Hypothalamus (tissue), 51 donors: ENCODE measurements at places on chromosomes 2 and 18.

- no peak for DNase-seq
These were observed 1.2 kb downstream of the DLX1 start for GRCh38 chr2:172086241-172087206.

DNA sequence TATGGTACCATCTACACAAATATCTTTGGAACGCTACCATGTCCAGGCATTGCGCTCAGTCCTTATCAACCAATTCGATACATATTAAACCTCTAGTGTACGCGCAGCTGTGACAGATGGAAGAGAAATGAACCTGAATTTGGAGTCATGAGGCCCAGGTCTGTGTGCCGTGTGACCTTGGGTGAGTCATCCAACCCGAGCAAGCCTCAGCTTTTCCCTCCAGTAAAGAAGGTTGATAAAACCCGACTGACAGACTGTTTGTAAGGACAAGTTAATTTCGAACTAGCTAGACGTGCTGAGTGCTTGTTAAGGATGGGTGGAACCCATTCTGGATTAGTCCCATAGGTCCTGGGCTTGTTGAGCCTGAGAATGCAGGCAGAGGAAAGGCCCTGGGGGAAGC is 28.2 kb downstream of the GREB1 start:
- no peak for DNase-seq

DNA sequence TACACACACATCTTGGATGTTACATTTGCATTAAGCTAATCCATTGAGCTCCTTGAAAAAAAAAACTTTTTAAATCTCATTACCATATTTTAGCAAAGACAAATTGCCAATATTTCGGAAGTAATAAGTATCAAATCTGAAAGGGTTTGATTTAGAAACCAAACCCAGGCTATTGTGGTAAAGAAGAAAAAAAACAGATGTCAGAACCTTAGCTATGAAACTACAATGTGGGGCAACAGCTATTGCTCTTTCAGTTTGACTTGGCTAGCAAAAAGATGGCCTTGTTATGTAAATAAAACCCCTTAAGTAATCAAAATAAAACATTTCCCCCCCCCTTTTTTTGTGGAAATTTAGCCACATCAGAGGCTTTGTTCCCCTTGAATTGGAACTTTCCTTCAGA is 41.2 kb upstream of the REG3A start:
- DNase-seq: no peak

DNA sequence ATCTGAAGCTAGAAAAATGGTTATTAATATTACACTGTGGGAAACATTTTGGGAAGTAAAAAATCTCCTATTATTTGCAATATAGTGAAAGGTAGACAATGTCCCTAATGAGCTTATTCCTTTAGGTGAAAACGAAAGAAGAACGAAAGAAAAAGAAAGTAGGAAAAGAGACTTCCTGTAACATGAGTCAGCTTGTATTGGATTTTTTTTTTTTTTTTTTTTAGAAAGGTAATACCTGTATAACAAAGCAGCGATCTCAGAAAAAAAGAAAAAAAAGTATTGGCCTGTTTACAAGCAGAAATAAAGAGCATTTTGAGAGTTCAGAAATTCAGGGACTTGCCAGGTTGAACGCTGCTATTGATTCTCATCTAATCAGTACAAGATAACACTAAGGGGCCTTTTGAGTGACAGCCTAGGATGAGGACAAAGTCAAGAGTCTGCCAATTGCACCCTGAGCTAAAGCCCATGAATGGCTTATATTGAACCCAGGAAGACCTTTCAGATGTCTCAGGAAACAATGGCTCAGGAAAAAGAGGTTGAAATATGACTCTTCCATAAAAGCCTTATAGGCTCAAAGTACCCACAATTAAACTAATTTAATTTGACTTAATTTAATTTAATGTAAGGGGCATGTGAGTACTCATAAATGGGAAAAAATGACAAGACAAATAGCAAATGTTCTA is 615.6 kb upstream of the CDH2 start:
- DNase-seq: no peak

DNA sequence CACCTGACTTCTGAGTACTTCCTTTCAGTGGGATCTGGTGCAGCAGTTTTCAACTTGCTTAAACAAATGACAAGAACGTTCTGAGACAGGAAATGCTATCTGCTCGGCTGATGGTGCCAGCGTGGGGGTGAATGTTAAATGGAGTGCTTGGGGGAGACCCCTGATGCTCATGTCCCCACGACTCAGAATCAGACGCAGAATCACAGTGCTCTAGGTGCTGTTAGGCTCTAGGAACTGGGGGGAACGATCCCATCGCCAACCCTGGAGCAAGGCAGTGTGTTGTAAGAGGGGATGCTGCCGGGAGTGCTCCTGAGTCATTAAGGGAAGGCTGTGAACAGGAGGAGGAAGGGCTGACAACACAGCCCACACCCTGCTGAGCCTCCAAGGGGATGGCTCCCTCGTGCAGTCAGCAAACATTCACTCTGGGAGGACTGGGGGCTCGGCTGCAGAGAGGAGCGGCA is 34.1 kb upstream of the KCNF1 start:
- no peak for DNase-seq
